ENCODE measurements at places on chromosomes 16 and 17. TPM values are rescaled to one million over a fixed set of nuclear protein-coding genes. Genes with fewer than 3 reads are reported as not detected.

Gene MYH1
- not detected for polyA plus RNA-seq

DNA sequence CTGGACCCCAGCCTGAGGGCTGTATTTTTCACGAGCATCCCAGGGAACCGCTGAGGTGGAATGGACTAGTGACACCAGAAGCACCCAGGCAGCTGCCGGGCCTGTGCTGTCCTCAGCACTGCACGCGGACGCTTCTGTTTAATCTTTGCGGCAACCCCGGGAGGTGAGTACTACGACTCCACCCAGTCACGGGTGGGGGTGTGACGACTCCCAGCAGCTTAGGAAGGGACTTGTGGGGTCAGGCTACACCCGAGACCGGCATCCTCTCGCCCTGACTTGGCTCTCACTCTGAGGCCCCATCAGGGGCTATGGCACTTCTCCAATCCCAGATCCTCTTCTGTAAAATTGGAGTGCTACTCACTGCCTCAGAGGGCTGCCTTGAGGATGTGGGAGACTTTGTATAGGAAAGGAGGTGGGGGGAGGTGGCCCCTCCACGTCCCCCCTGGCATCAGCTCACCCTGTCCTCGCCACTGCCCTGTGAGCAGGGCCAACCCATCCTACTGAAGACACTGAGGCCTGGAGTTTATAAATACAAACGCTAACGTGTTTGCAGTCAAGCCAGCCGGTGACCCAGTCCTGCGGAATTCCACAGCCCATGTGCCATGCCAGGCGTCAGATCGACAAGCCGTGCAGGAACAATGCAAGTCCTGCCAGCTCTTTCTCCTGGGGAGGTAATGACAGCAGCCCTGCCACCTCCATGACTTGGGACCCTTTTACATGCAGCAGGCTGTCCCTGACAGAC, 44.4 kb downstream of the PPL start:
- DNase-seq = no peak
- H3K27ac ChIP-seq = no peak overlapping the region
- peaks cover 11% of the 10 kb centered on the region for H3K36me3 ChIP-seq
- peaks cover 7% of the 10 kb centered on the region for H3K4me1 ChIP-seq
- no peak overlapping the region for H3K4me3 ChIP-seq

DNA sequence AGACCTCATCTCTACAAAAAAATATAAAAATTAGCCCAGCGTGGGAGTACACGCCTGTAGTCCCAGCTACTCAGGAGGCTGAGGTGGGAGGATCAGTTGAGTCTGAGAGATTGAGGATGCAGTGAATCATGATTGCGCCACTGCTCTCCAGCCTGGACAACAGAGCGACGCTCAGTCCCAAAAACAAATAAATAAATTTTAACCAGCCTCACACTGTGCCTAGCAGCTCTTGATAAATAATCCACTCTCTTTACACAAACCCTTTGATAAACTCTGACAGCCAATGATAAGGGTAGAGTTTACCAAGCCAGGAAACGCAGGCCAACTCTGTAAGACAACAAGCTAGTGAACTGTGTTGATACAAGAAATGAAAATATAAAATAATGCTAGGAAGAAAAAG, 32.7 kb downstream of the LITAF start:
- no peak for DNase-seq
- peak overlapping the region; percentile 89 for H3K27ac ChIP-seq
- no peaks in the 10 kb centered on the region for H3K27me3 ChIP-seq
- no peak overlapping the region for H3K4me3 ChIP-seq
- H3K36me3 ChIP-seq = peaks cover 18% of the 10 kb centered on the region

GRCh38 chr17:77330602-77331081, 189.9 kb downstream of the SEC14L1 start:
- H3K27ac ChIP-seq = no peak overlapping the region
- no peaks in the 10 kb centered on the region for H3K27me3 ChIP-seq
- no peaks in the 10 kb centered on the region for H3K36me3 ChIP-seq
- DNase-seq = no peak
- H3K4me1 ChIP-seq = peaks cover 32% of the 10 kb centered on the region

GRCh38 chr17:78953356-78954350, 26.1 kb downstream of the LGALS3BP start:
- no peak for DNase-seq
- H3K4me1 ChIP-seq = no peaks in the 10 kb centered on the region
- H3K36me3 ChIP-seq = no peaks in the 10 kb centered on the region
- H3K27ac ChIP-seq = no peak overlapping the region
- no peak overlapping the region for H3K4me3 ChIP-seq

Data from liver (tissue), 10 donors.